ENCODE measurements at places on chromosomes 11 and 22.

DNA sequence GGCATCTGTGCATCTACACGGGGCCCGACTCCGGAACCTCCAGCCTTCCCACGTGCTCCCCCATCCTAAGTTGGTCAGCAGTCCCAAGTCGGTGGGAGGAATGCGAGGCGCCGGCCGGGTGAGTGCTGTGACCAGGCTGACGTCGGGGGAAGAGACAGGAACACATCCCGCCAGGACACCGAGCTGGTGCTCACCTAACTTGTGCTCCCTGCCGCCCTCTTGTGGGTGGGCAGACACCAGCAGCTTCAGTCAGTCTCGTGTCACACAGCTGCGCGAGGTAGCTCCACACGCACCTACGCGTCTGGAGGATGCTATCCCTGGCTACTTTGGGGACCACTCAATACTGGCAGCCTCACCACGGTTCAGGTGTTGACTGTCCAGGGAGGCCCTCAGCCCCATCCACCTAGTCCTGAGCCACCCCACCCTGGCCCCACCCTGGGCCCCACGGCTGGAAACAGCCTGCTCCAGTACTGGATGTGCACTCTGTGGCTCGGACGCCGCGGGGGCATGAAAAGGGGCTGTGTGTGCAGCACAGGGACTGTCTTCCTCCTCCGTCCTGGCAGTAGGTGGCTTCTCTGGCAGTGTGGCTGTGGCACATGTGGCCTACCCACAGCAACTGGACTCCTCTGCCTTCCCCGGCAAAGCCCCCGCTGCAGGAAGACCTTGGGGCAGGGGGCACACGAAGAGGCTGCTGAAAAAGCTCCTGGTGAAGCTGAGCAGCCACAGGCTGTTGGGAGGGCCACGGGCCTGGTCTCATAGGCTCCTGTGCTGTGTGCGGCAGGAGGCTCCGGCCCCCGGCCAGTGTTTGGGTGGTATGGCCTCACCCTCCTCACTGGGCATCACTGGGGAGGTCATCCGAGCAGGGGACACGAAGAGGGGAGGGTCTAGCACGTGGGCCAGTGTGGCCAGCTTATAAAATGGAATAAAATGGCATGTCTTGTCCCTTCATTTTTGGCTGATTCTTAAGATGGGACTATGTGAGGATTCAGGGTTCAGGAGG lies 11.2 kb upstream of the BID start:
- peak; percentile 37 for DNase-seq

- DNase-seq: no peak
Observed at GRCh38 chr11:121761186-121761585, 308.4 kb upstream of the SORL1-AS1 start.

DNA sequence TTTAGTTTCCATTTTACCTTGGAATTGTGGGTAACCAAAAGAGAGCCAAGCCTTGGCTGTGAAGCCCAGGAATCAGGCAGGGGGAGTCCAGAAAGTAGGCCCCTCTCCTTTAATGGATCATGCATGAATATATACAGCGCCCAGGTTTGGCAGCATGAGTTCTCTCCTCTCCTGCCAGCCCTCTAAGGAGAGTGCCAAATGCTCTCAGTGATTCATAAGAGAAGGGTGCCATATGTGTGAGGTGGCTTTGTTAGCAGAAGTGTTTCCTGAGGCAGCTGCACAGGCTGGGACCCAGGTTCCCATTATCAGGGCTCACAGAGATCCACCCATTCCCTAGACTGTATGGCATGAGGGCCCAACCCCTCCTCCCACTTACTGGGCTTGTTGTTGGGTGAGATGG lies 52.3 kb upstream of the SCUBE2 start:
- DNase-seq: no peak

- DNase-seq: no peak
Observed at GRCh38 chr11:131481303-131481702, 110.9 kb downstream of the NTM start.

GRCh38 chr22:50178871-50179869 lies 6.5 kb upstream of the TRABD start:
- DNase-seq: no peak

GRCh38 chr11:19398772-19399527 lies 158.2 kb upstream of the E2F8 start:
- DNase-seq: no peak

GRCh38 chr11:44140805-44141204 lies 45.3 kb downstream of the EXT2 start:
- no peak for DNase-seq

GRCh38 chr22:35888181-35888870 lies 140.3 kb downstream of the RBFOX2 start:
- DNase-seq: no peak

GRCh38 chr11:96213500-96213899 lies 129.5 kb downstream of the MAML2 start:
- DNase-seq: no peak

DNA sequence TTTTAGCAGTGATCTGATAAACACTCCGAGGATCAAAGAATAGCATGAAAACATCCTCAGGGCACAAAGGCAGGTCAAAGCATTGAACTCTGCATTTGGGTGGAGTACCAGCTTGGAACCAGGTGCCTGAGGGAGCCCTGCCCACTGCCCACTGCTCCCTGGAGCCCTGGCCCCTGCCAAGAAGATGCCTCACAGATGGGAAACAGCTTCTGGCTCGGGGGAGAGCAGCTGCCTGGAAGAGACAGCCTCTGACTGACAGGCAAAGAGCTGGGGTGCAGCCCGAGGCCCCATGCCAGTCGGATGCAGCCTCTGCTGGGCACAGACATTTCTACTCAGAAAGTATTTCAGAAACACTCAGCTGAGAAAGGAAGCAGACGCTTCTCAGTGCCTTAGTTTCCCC lies 13.2 kb downstream of the LMO1 start:
- DNase-seq: no peak

GRCh38 chr11:109037856-109038780 lies 373.2 kb downstream of the DDX10 start:
- DNase-seq: no peak

DNA sequence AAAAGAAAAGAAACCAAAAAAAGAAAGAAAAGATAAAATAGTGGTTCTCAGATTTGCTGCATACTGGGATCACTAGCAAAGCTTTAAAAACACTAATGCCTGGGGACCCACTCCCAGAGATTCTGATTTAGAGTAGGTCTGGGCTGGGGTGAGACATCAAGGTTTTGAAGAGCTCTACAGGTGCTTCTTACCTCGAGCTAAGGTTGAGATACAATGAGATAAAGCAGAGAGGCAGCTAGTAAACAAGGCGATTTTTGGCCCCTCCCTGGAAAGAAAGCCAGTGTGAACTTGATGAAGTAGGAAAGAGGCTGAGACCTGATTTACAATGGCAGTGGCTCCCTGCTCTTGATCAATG lies 327.6 kb upstream of the CCDC90B start:
- DNase-seq: no peak

DNA sequence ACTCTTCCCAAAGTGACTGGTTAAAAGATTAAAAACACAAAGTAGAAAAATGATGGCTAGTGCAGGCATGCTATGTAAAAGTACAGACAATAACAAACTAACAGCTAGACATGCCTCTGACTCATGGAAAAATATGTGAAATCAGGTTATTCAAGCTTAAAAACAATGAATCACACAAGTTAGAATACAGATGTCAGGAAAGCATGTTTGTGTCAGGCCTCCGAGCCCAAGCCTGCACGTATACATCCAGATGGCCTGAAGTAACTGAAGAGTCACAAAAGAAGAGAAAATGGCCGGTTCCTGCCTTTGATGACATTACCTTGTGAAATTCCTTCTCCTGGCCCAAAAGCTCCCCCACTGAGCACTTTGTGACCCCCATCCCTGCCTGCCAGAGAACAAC lies 110.1 kb downstream of the NOX4 start:
- no peak for DNase-seq

- DNase-seq: no peak
Observed at GRCh38 chr11:22808571-22809197, 20.9 kb downstream of the SVIP start.

GRCh38 chr11:2912498-2912897 lies 16.7 kb downstream of the PHLDA2 start:
- no peak for DNase-seq

GRCh38 chr11:111231836-111232235 lies 13.7 kb upstream of the POU2AF2 start:
- no peak for DNase-seq

DNA sequence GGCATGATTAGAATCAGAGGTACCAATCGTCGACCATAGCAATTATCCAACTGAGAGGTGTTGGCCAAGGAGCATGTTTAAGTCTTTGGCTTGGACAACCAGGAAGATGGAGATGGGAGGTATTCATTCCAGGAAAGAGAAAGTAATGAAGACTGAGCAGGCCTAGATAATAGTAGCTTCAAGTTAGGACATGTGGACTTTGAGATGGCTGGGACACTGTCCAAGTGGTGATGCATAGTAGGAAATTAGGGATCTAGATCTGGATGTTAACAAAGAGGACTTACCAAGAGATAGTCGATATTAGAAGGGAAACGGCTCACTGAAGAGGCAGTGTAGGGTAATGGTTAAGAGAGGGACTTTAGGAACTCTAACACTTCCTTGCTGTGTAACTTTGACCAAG lies 266.7 kb downstream of the FAM76B start:
- DNase-seq: no peak

GRCh38 chr11:111308140-111308539 lies 9.8 kb downstream of the POU2AF3 start:
- peak; percentile 87 for DNase-seq

- peak; percentile 1 for DNase-seq
Observed at GRCh38 chr11:122556605-122557004, 98.9 kb upstream of the UBASH3B start.

GRCh38 chr11:135046986-135047385 lies 634.9 kb upstream of the B3GAT1 start:
- no peak for DNase-seq

GRCh38 chr22:47062126-47062525 lies 299.7 kb downstream of the TBC1D22A start:
- no peak for DNase-seq

- no peak for DNase-seq
Observed at GRCh38 chr11:67352546-67353316, 615 bp downstream of the POLD4 start.

DNA sequence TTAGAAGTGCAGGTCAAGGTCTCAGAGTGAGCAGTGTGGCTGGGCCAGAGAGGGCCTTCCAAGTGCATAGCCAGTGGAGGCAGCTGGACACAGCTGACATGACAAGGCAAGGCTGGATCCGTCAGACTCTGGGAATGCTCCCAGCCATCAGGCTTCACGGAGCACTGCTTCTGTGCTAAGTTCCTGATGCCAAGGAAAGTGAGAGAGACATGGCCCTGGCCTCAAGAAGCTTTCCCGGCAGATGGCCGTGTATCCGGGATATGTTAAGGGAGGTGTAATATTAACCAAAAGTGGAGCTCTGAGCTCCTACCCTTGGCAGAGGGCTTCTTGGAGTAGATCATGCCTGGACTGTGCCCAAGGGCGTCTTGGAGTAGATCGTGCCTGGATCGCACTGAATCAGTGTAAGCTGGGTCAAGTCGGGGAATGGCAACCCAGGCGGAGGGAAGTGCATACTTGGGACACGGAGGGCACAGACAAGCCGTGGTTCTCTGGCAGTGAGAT lies 7.4 kb upstream of the EFCAB6 start:
- DNase-seq: no peak

DNA sequence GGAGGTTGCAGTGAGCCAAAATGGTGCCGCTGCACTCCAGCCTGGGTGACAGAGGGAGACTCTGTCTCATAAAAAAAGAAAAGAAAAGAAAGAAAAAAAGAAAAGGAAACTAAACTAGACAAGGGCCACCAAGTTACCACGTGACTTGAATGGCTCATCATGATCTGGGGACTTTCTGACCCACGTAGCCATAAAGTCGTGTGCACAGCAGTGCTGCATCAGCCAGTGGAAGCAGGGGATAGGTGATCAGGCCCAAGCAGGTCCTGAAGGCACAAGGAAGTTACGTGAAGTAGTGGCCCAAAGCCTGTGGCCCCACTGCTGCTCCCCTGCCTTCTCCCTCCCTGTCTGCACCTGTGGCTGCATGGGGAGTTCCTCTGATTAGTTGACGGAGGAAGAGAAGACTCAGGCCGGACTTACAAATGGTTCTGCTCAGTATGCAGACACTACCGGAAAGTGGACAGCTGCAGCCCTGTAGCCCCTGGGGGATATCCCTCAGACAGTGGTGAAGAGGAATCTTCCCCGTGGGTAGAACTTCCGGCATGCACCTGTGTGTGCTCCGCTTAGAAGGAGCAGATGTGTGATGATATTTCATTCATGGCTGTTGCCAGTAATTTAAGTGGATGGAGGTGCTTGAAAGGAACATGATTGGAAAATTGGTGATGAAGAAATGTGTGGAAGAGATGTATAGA lies 18.2 kb upstream of the CD81 start:
- DNase-seq: no peak

- no peak for DNase-seq
Observed at GRCh38 chr11:66854231-66854661, 2.6 kb upstream of the LRFN4 start.

GRCh38 chr22:26777156-26777801 lies 119.9 kb downstream of the MIAT start:
- DNase-seq: no peak

DNA sequence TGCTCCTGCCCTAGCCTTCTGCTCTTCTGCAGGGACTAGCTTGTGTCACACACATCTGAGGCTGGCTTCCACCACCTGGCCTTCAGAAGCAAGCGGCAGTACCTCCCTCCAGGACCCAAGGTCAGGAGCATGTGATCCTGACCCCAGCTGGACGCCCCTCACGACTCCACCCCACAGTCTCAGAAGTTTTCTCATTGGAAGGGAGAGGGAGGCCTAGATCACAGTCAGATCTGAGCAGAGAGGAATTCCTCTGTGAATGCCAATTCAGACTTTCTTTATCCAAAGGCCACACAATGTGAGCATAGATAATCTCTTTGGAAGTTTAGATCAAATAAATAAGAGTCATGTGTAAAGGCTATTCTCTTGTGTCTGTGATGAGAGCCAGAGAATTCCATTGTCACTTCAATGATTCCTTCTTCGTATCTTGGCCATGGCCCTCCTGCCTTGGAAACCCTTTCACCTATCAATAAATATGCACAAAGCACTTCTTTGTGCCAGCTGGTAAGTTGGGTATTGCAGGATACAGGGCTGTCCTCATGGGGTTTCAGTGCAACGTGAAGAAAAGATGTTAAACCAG lies 142.9 kb downstream of the SNX19 start:
- no peak for DNase-seq

DNA sequence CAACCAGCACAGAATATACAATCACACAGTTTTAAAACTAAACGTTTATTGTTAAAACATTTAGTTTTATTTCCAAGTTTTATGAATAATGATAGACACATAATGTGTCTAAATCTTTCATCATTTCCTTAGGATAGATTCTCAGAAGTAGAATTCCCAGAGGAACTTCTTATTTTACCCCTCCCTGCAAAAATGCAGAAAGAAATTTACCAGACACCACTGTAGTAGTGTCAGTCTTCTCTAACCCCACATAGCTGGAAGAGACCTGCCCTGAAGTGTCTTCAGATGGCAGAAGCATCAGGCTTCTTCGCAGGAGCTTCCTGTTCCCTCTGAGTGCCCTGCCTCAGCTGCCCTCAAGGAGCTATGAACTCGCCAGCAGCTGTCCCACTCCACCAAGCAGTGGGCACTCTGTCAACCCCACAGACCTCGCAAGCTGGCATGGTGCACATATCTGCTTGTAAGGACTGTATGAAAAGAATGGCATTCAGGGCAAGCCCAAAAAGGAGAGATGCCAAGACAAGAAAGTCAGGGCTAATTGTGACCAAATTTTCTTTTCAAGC lies 28.5 kb upstream of the PAK1 start:
- no peak for DNase-seq

Measured in COR-L47 (cell line).